ENCODE measurements at places on chromosomes 2 and 18.

DNA sequence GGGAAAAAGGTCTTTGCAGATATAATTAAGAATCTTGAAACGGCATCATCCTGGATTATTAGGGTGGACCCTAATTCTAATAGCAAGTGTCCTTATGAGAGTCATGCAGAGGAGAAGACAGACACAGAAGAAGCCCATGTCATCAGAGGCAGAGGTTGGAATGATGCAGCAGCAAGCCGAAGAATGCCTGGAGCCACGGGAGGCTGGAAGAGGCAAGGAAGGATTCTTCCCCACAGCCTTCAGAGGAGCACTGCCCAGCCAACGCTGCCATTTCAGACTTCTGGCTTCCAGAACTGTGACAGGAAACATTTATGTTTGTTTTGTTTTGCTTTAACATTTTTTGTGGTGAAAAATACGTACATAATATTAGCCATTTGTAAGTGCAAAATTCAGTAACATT lies 72.3 kb downstream of the MCFD2 start:
- no peak for DNase-seq

GRCh38 chr2:208984376-208985090 lies 439.3 kb upstream of the MAP2 start:
- DNase-seq, result no peak

- DNase-seq, result no peak
Measured at GRCh38 chr18:45341454-45341853, 273.8 kb upstream of the SLC14A2 start.

GRCh38 chr18:10591896-10592295 lies 66.1 kb downstream of the NAPG start:
- DNase-seq, result no peak

DNA sequence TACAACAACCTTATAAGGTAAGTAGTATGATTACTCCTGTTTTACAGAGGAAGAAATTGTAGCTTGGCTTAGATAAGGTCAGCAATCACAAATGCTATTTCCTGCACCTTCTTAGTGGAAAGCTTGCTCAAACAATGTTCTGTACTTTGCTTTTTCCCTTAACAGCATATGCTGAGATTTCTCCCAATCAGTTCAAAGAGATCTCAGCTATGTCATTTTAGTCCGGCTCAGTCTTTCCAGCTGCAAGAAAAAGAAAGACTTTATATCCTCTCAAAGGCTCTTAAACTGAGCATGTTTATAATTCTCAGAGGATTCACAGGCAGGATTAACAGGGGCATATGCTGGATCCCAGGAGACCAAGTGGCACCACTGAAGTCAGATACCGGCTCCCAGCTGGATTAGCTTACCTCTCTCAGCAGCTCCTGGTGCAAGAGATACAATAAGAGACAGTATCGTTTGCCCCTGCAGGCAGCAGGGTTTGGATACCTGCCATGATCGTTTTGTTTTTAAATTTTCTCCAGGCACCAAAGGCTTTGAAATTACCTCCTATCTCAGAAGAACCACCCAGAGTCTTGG lies 29.5 kb downstream of the KIAA2012 start:
- no peak for DNase-seq

- no peak for DNase-seq
Measured at GRCh38 chr2:127893494-127893893, 7.7 kb upstream of the AMMECR1L start.

GRCh38 chr2:38432820-38433606 lies 55.9 kb upstream of the ATL2 start:
- DNase-seq, result no peak
